ENCODE measurements at places on chromosomes 12 and 14.

- DNase-seq = no peak
Observed at GRCh38 chr14:51912112-51912786, 51.8 kb downstream of the GNG2 start.

DNA sequence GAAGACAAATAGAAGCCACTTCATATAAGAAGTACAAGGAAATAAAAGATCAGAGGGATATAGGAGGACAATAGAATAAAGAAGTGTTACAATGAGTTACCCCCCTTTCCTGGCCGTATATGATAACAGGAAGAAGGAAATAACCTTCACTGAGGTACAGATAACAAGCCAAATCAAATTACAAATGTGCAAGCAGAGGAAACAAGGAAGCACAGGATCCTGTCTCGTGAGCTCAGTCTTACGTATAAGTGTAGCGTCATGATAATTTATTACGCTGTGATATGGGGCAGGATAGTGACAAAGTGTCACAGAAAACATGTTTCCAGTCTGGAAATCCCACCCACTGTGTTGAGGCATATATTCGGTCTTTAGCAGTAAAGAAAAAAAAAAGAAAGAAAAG, 26.5 kb downstream of the CRACR2A start:
- no peak for DNase-seq

DNA sequence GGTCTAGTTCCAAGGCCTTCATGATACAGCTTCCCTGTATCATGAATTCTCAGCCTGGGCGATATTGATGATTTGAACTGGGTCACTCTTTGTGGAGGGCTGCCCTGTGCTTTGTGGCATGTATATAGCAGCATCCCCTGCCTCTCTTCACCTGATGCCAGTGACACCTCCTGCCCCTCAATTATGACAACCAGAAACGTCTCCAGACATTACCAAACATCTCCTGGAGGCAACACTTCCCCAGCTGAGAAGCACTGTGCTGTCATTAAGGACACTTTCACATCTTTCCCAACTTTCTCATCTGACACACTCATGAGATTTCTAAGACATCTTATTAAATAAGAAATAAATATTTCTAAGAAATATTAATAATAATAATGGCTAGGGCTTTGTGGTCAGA, 315.3 kb downstream of the BCL11B start:
- DNase-seq = no peak

DNA sequence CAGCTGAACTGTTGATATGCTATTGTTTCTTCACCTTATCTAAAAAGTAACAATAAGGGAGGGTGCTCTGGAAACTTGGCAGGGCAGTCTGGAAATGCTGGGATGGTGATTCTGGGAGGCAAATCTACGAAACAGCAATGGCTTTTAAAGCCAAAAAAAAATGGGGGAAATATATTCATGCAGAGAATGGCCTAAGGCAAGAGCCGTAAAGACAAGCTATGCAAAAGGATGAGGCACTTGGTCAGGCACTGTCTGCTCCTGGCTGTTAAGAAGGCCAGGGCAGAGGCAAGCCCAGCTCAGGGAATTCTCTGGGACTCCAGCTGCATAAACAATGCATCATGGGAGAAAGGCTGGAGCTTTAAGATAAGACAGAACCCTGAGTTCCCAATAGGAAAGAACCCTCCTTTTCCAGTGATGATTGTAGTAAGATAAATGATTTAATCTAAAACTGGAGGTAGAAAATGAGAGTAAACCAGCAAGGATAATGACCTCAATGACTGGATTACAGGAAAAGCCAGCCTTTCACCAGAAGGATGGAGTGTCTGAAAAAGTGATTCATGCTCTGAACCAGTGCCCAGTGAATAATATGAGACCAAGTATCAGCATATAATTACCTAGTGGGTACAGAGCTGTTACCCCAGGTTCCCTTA, 46.0 kb downstream of the ITPR2 start:
- DNase-seq = no peak

DNA sequence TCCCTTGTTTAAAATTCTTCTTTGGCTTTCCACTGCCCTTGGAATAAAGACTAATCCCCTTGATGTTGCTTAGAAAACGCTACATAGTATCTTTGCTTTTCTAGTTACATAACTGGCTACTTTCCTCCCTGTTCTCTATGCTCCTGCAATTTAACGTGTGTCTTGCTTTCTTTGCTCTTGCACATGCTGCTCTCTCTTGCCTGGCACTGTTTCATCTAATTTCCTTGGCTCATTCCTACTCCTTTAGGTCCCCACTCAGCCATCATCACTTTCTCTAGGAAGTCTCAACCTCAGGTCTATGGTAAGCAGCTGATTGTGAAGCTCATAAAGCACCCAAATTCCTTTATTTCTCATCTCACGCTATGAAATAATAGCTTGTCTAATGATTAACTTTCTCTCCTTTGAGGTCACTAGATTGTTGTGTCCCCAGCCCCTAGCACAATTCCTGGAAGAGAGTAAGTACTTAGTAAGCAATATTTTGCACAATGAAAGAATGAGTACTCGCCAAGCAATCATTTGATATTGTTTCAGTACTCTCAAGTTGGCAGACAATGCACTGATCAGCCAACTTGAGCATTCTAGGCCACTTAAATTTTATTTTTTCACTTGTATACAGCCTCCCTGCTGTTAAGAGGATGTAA, 3.3 kb downstream of the ALDH6A1 start:
- no peak for DNase-seq

- no peak for DNase-seq
Observed at GRCh38 chr12:107165581-107165980, 72.2 kb upstream of the CRY1 start.

Data from muscle of back (tissue), 13 donors.